ENCODE measurements at places on chromosomes 5 and 9. TPM values are rescaled to one million over a fixed set of nuclear protein-coding genes. Genes with fewer than 3 reads are reported as not detected.

GRCh38 chr5:173793648-173794548, 94.3 kb upstream of the CPEB4 start:
- DNase-seq = no peak

OTP gene
- total RNA-seq = not detected

SPAG8 gene
- total RNA-seq = 0.21 TPM

PCDHB15 gene
- total RNA-seq = 1.0 TPM

SPATA31E1 gene
- not detected for total RNA-seq

DNA sequence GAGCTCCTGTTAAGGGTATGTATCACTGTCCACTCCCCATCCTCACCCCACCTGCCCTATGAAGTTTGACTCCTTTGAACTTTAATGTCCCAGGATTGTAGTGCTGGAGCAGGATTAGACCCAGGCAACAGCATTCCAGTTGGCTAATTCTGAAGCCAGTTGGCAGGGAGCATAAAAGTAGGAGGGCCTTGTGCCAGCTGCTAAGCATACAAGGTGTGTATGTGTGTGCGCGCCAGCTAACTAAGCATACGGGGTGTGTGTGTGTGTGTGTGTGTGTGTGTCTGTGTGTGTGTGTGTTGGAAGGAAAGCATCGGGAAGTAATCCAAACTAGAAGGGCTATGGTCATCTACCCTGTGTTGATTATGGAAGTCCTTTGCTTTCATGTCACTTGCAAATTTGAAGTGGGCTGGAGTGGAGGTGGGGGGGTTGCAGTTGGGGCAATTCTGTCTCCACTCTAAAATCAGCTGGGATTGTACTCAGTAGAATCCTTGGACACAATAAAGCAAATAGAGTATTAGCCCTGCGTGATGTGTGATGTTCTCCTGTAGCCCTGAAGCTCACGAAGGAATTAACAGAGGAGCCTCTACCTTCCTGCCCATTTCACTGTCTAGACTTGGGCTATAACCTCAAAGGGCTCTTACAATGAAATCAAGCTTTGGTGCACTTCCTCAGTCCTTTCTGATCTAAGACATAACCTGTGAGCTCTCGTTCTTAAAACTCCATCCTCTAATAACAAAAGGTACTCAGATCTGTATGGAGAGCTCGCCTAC, 26.9 kb downstream of the HMGCR start:
- DNase-seq = no peak

DNA sequence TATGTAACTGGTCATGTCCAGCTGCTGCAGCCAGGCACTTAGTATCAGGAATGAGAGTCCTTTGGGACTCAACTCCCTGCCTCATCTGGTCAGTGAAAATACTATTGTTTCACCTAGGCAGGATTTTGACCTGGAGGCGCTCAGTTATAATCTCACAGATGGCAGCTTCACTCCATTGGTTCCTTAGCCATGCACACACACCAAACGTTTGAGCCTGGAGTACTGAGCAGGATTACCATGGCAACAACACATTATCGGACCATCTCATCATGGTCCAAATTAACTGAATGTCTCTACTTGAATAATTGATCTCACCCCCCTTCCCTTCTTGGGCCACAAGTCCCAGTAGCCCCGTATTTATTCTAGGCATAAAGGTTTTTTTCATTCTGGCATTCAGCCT, 15.0 kb upstream of the SREK1 start:
- no peak for DNase-seq

CDH12 gene
- total RNA-seq = 2.2 TPM

- no peak for DNase-seq
These were observed 2.3 kb downstream of the FBXO38 start for GRCh38 chr5:148386041-148386440.

DNA sequence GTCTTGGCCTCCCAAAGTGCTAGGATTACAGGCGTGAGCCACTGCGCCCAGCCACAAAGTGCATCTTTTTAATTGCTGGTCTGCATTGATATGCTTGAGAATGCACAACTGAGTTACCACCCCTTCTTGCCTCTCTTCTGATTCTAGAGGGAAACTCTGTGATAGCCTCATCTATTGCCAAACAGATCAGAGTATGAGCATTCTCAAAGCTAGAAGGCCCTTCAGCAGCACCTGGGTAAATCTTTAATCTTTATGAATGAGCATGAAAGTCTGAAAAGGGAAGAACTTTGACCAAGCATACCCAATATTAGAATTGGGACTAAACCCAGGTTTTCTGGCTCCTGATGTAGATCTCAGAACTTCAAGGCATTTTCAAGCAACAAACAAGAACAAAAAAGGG, 298.3 kb upstream of the TNC start:
- DNase-seq = no peak

All from A172 (cell line).